ENCODE measurements at places on chromosomes 2 and 18. TPM values are rescaled to one million over a fixed set of nuclear protein-coding genes. Genes with fewer than 3 reads are reported as not detected.

GRCh38 chr2:128390256-128390990 lies 71.8 kb upstream of the HS6ST1 start:
- DNase-seq = no peak

DNA sequence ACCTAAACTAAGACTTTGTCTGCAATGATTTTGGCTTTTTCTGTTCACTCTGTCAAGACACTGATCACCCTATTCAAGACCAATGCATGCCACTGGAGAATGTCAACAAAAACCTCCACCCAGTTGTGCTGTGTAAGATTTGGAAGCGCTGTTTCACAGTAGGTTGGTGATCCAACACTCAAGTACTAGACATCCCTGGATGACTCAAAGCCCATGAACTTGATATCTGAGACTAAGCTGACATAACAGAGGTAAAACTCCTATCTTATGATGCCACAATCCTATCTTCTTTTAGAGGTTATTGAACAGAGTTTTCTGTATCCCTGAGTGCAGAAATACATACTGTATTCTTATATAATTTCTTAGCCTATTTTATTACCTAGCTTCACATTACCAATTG lies 251.3 kb upstream of the ETAA1 start:
- no peak for DNase-seq

Gene ANKRD30B
- not detected for total RNA-seq

Gene FAM228A
- not detected for total RNA-seq

Gene KCNG2
- not detected for total RNA-seq

Gene SRD5A2
- not detected for total RNA-seq

Gene CFC1
- not detected for total RNA-seq

DNA sequence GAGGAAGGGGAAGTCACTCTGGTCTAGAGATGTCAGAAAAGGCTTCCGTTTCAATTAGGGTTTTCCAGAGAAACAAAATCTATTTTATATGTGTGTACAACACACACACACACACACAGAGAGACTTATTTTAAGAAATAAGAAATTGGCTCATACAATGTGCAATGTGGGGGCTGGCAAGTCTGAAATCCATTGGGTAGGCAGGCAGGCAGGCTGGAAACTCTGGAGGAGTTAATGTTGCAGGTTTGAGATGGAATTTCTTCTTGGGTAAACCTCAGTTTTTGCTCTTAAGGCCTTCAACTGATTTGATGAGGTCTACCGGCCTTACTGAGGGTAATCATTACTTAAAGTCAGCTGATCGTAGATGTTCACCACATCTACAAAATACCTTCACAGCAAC lies 62.6 kb downstream of the MDH1 start:
- DNase-seq = no peak

GRCh38 chr2:239566162-239566994 lies 165.6 kb upstream of the HDAC4 start:
- no peak for DNase-seq

Gene ATP6V1C2
- total RNA-seq = not detected

GRCh38 chr2:130370490-130370889 lies 14.6 kb downstream of the PTPN18 start:
- peak; percentile 32 for DNase-seq

Gene METTL8
- 19.7 TPM for total RNA-seq

GRCh38 chr18:51726614-51727013 lies 529.1 kb upstream of the MEX3C start:
- DNase-seq = no peak

DNA sequence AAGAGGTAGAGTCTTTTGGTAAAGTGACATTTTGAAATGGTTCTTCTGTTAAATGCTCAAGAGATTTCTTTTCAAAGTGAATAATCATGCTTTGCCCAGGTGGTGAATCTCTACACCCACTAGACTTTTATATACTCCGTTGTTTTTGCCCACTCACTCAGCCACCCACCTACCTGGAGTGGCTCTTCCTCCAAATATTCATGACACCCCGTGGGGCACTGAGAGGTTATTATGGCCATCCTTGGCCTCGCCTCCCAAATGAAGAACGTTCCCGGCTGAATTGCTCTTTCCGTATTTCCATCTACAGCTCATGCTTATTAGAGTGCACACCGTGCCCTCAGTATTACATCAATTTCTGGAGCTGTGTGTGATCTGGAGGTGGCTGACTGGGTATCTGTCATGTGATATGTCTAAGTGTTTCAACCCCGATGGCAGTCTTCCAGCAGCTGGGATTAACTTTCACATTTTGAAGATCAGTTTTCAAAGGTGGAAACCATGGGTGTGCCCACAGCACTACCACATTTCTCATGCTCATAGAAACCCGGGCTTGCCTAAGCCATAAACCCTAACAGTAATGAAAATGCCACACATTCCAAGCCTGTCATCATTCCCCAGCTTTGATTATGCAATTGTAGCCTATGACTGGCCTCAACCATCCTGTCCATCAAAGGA lies 406.6 kb upstream of the MMADHC start:
- no peak for DNase-seq

Gene CDH2
- not detected for total RNA-seq

Data from CD4-positive, CD25-positive, alpha-beta regulatory T cell (primary cell).